ENCODE measurements at places on chromosomes 16 and 17.

DNA sequence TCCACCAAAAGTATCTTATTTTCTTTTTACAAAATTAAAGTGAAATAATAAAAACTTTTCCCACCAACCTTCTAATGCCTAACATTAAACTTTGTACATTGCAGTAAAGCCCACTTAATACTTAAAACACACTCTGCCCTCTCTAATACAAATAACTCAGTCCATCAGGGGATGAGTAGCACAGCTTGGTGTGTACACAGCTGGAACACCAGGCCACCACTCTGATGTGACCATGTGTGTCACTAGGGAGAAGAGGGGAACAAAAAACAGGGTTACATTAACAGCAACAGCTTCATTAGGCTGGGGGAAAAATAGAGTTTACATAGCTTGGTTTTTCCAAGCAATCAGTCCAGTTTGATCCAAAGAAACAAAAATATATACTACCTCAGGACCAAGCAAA, 295.0 kb downstream of the CEP112 start:
- no peak for DNase-seq

DNA sequence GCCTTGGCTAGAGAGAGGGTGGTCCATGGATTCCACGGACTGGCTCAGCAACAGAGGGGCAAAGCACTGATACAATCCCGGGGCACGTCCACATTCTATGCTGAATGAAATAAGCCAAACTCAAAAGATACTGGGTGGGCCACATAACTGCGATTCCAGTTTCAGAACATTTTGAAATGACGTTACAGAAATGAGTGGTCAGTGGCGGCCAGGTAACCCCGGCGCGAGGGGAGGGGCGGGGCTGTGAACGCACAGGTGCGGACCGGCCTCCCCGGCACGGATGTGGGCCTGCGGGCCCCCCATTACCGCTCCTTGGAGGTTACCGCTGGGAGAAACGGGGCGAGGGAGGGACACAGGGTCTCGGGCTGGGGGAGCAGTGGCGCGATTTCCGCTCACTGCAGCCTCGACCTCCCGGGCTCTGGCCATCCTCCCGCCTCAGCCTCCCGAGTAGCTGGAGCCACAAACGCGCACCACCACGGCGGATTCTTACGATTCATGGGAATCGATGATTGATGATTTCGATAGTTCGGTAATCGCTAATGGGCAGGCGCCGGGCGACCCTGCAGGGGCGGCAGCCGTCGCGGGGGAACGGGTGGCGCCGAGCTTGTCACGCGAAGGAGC, 559 bp downstream of the MVD start:
- DNase-seq = no peak

DNA sequence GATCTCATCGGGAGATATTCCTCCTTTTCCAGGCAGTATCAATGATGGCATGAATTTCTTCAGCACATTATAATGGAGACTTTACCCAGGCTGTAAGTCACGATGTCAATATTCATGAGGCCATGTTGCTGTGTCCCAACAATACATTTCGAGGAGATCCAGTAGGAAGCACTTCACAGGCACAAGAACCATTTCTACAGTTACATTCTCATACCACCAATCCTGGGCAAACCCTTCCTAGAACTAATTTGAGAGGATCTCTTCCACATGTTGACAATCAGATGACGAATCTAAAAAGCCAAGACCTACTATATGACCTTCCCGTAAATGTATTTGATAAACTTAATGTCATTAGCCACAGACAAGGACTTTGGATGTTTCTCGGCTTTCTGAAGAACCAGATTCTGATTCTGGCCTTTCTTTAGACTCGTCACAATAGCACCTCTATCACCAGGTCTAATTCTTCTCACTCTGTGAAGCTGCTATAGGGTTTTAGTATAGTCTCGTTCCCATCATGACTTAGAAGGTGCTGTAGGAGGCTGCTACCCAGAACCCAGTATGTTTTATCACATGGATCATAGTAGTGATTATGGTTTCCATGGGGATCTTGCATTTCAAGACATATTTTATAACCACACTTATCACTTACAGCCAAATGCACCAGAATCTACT, 40.2 kb downstream of the C16orf87 start:
- no peak for DNase-seq

- DNase-seq = no peak
These were observed 20.9 kb upstream of the MPRIP start for GRCh38 chr17:17021194-17021863.

GRCh38 chr17:60745544-60745943, 67.9 kb downstream of the BCAS3 start:
- DNase-seq = no peak

DNA sequence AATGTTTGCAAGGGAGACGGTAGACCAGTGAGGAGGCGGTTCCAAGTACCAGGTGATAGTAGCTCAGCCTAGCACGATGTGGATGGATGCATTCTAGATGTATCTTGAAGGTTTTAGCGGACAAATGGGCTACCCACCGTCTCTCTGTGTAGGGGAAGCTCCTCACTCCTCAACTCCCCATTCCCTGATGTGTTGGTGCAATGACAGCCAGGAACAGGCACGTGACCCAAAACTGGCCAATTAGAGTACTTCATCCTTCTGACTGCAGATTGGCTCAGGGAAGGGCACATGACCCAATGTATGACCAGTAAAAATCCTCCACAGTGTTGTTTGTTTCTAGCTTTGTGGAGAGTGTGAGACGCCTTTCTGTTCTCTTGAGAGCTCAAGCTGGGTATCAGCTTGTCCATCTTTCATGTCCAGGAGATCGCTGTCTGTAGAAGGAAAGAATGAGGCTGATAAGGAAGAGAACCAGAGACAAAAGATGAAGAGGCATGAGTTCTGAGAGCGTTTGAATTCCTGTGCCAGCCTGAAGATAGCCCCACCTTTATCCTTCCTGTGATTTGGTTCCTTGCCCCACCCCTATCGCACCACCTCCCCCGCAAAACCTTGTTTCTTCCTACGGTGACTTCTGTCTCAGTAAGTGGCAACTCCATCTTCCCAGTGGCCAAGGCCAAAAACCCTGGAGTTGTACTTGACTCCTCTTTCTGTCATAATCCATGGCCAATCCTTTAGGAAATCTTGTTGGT, 2.3 kb upstream of the BORCS6 start:
- DNase-seq = peak; percentile 58

DNA sequence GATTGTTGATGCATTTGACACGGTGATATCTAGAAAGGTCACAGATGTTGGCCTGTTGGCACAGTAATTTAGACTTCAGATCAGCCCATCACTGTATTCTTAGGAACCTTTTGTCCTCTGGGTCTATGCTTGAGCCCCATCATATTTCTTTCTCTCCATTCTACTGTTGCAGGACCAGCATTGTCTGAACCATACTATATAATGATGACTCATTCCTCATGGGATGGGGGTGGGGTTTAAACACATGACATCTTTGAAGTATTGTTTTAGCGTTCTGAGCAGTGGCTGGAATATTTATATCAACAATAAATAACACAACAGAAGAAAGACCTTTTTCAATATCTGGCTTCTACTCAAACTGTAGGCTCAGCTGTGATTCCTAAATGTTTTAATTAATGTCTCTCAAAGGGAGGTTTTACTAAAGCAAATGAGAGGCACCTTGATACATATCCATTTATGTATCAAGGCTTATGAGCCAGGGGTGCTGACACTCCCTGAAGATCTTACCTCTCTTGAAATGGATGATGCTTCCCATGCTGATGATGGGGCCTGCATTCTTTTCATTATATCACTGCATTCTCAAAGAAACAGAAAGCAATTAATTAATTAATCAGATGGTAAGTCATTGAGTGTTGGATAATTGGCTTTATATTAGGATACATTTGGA, 379.0 kb upstream of the GOT2 start:
- no peak for DNase-seq

DNA sequence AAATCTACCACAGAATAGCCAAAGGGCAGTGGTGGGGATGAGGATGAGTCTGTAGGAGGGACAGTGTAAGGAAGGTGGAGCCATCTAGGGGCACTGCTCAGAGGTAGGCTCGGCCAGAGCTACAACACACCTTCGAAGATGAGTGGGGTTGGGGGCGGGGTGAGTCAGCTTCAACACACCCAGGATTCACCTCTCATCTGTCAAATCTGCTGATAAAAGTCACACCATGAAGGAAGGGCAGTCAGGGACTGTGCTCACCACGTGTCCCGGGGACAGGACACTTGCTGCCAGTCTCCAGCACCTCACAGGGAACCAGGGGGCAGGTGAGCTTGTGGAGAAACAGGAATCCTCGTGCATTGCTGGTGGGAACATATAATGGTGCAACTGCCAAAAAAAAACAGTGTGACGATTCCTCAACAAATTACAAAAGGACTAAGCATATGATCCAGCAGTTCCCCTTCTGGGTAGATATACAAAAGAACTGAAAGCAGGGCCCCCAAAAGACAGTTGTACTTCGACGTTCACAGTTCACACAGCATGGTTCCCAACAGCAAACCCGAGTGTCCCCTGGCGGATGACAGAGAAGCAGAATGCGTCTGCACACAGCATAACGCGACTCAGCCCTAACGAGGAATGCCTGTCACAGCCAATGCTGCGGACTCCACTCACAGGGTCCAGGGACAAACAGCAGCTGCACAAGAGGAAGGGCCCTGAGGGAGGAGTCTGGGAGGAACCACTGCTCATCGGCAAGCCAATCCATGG, 133.1 kb downstream of the ANKRD11 start:
- no peak for DNase-seq

- no peak for DNase-seq
These were observed 32.8 kb downstream of the TMEM186 start for GRCh38 chr16:8764525-8765250.

DNA sequence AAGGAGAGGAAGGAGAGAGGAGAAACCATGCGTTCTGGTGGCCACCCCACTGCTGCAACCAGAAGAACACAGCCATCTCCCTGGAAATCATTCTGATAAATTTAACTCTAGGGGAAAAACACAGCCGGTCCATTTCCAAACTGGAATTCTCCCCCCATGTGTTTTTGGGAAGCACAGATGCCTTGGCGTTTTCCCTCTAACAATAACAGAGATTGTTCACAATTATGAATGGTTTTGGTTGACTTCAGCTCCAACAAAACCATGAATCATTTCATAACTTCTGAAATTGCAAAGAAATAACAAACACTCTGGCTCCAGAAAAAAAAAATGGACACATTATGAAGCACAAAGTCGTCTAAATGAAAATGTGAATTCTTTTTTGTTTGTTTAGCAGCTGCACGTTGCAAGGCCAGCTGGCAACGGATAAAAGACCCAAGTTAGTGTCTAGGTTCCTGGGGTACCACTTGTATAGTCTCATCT, 46.2 kb downstream of the GNAO1 start:
- no peak for DNase-seq

GRCh38 chr16:18966791-18967190, 16.9 kb upstream of the TMC7 start:
- no peak for DNase-seq

GRCh38 chr17:39405436-39405835, 4.0 kb upstream of the FBXL20 start:
- DNase-seq = no peak

DNA sequence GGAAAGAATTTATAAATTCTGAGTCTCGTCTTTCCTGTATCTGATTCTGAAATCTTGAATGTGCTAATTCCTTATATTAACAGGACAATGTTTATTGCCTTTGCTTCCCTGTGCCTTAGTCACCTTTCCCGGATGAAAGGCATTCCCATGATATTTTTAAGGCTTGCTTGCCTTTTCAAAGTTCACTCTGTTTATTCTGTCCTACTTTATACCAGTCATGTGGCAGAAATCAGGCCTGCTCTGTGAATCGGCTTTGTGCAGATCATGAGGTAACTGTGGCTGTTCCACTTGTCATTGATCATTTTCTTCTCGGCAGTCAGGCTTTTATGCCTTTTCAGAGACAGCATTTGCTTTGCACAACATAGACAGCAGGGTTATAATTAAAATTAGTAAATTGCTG, 28.8 kb upstream of the ABCC11 start:
- no peak for DNase-seq

- no peak for DNase-seq
These were observed 7.4 kb downstream of the ACD start for GRCh38 chr16:67652578-67653127.

DNA sequence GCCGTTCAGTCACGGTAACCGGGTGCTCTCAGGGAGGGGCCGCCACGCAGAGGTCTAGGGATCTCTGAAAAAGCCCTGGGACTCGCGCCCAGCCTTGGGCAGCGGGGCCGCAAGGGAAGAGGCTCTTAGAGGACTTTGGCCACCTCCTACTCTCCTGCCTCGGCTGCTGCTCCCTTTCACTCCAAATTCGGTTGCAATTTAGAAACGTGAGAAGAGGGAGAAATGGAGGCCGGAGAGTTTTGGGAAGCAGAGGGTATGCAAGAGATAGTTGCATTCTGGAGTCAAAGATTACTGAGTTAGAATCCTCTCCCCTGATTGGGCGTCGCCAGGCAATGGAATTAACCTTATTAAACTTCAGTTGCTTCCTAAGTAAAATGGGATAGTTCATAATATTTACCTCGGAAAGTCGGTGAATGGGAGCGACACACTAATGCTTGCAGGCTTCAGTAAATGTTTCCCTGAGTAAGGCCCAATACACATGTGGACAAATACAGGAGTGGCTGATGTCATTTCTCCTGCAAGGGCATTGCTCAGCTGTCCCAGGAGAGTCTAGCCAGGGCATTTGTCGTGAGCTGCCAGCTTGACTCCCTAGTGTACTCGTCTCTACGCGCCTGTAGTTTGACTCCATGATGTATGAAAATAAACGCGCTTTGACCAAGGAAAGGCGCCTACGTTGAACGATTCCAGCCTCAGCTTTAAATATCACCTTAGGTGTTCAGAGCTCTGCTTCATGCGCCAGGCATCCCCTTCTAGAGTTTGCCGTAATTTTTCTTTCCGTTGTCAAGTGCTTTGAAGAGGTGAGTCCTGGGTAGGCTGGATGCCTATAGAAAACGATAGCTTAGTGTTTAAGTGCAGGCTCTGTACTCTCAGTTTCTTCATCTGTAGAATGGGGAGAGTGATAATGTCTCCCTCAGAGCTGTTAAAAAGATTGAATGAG, 667 bp downstream of the OGFOD1 start:
- DNase-seq = peak; percentile 6

GRCh38 chr17:62343764-62344270, 36.5 kb upstream of the EFCAB3 start:
- no peak for DNase-seq

DNA sequence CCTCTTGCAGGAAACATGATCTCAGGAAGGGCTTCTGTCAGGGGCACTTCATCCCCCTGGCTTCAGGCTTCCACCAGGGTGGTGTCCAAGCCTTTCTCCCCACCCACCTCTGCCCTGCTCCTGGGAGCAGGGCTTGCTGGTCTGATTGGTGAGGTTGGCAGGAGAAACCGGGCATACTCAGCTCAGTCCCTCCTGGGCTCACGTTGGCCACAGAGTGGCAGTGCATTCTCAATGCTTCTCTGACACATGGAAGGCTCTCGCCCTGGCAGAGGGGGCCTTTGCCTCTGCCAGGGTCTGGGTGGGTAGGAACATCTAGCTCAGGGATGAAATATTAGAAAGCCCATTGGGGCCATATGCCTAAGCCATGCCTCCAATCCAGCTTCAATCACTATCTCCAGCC, 142.8 kb downstream of the AXIN2 start:
- no peak for DNase-seq

DNA sequence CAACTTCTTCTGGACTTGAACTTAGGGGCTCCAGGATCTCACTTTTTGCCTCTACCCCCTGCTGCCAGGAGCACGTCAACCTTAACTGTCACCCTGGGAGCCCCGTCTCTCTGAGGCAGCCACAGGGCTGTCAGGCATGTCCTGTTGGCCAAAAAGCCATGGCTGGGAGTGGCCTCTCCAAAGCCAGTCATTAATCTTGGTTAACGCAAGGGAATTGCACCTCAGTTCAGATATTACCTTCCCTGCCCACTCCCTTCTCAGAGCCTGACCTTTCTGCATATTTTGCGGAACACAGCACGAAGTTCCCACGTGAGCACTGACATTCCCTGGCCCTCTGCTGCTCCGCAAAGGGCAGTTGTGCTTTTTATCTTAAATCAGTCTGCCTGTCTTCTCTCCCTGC, 44.2 kb upstream of the CIBAR2 start:
- no peak for DNase-seq
